ENCODE measurements at places on chromosomes 13 and 19.
A peak's percentile ranks its signal among the peaks of the same experiment; 100 is the strongest.

DNA sequence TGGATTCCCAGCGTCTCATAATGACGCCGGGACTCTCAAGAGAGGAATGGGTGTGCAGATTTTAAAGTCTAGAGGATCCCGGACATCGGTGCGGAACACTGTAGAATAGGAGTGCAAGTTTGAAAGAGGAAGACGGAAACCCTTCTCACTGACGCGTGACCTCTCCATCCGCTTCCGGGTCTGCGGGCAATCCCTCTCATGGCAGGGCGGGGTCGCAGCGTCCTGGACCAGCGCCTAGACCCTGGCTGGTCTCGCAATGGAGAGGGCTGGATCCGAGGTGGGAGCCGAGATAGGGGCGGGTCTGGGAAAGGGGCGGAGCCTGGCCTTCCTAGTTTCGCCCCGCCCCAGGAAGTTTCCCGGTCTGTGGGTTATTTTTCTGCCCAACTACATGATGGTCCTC is 4.6 kb upstream of the ZNF845 start:
- DNase-seq: peak; percentile 6

DNA sequence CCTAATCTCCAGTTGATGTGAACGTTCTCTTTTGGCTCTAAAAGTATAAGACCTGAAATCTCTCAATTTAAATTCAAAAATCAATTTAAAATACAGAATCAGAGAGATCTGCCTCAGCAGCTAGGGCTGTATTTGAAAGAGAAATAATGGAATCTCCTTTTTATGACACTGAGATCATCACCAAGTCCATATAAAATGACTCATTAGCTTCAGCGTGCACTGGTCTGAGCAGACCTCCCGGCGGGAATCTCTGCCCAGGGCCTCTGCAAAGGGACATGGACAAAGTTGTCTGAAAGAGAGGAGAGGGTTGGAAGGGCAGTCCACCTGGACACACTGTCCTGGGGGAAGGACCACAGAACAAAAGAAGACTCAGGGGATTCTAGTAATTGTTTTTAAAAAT is 855.6 kb downstream of the EFNB2 start:
- DNase-seq: no peak

DNA sequence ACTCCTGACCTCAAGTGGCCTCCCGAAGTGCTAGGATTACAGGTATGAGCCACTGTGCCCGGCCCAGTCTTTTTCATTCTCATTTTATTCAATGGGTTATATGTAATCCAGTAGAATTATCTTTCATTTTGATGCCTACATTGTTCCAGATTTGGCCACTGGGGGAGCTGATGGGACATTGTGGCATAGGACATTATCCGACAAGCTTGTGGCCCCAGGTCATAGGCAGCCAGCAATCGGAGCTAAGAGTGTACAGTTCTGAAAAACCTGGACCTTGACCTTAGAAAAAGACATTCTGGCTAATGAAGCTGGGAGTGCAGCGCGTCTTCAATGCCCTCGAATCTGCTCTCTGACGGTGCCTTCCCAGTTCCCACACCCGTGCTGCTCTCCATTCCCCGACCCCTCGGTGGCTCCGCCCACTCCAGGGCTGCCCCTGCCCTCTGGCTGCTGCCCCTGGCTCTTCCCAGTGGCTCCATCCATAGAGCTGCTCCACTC is 108.7 kb downstream of the TEX29 start:
- peak; percentile 40 for DNase-seq

- DNase-seq: no peak
Observed at GRCh38 chr19:2260341-2260805, 4.2 kb upstream of the JSRP1 start.

GRCh38 chr19:58345558-58345957 is 7.7 kb downstream of the A1BG start:
- no peak for DNase-seq

DNA sequence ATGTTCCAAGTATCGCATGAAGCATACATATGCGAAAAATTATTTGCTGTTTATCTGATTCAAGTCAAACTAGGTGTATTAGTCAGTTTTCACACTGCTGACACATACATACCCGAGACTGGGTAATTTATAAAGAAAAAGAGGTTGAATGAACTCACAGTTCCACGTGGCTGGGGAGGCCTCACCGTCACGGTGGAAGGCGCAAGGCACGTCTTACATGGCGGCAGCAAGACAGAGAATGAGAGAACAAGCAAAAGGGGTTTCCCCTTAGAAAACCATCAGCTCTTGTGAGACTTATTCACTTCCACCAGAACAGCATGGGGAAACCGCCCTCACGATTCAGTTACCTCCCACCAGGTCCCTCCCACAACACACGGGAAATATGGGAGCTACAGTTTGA is 13.0 kb upstream of the PROZ start:
- peak; percentile 46 for DNase-seq

DNA sequence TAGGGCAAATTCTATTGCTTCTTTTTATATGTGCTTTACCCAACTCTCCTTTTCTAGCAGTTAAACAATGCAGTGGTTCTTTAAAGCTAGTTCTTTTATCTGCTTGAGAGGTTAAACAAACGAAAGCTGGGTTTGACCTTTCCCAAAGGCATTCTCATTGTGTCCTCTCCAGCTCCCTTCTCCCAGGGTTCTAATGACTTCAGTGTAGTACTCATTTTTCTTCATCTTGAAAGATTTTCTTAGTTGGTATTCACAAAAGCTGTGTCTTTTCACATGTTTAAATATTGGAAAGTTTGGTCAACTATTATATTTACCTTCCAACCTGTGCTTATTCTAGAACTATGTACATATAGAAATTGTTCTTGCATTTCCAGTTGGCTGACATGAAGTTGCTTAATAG is 1.5 kb downstream of the WASF3 start:
- no peak for DNase-seq

DNA sequence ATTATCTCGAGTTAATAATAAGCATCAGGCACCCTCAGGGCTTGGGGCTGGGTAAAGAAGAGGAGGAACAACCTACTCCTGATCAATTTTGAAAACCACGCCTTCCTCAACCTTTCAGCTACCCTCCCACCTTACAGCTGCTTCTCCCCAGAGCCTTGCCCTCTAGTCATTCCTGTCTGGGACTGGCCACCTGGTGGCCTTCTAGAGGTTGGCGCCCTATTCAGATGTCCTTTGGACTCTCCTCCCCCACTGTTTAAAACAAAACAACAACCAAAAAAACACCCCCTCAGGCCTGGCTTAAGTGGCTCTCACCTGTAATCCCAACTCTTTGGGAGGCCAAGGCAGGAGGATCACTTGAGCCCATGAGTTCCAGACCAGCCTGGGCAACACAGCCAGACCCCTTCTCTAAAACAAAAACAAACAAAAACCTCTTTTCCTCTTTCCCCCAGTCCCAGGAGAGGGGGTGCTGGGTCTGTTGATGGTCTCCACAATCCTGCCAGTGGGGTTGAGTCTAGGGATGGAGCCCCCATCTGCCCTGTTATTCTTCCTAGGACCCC is 62.3 kb downstream of the CCDC70 start:
- DNase-seq: peak; percentile 11

DNA sequence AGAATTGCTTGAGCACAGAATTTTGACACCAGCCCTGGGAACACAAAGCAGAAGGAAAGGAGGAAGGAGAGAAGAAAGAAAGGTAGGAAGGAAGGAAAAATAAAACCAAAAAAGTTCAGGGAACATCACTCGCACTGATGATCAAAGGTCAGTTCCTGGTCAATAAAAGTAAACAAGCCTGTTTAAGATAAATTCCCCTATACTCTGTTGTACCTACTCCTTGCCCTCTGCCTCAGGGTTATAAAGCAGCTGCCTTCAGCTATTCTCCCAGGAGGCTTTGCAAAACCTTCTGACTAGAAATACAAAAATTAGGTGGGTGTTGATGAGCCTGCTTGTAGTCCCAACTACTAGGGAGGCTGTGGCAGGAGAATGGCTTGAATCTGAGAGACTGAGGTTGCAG is 14.9 kb upstream of the ZNF91 start:
- DNase-seq: no peak
